ENCODE measurements at places on chromosomes 5 and 9. TPM values are rescaled to one million over a fixed set of nuclear protein-coding genes. Genes with fewer than 3 reads are reported as not detected.
A peak's percentile ranks its signal among the peaks of the same experiment; 100 is the strongest.

The DIPK1B gene
- 293 TPM for total RNA-seq

The SET gene
- 420 TPM for total RNA-seq

The ZDHHC11B gene
- not detected for total RNA-seq

DNA sequence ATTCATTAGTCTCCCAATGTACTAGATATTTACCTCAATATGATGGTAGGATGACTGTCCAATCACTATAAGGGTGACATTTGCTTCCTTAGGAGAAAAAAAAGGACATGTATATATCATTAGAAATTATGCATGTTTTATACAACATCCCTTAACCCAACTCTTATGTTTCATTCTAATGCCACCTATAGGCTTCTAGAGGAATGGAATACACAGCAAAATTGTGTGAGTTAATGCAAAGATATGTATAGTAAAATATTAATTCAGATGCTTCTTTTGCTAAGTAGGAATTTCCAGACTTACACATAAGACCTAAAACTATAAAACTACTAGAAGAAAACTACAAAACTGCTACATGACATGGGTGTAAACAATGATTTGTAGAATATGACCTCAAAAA is 3.5 kb downstream of the PRXL2C start:
- peaks cover 17% of the 10 kb centered on the region for H3K36me3 ChIP-seq
- peaks cover 13% of the 10 kb centered on the region for H3K27me3 ChIP-seq
- no peak for DNase-seq
- H3K4me3 ChIP-seq = peak overlapping the region; percentile 47
- peaks cover 10% of the 10 kb centered on the region for H3K4me1 ChIP-seq
- H3K27ac ChIP-seq = no peak overlapping the region

DNA sequence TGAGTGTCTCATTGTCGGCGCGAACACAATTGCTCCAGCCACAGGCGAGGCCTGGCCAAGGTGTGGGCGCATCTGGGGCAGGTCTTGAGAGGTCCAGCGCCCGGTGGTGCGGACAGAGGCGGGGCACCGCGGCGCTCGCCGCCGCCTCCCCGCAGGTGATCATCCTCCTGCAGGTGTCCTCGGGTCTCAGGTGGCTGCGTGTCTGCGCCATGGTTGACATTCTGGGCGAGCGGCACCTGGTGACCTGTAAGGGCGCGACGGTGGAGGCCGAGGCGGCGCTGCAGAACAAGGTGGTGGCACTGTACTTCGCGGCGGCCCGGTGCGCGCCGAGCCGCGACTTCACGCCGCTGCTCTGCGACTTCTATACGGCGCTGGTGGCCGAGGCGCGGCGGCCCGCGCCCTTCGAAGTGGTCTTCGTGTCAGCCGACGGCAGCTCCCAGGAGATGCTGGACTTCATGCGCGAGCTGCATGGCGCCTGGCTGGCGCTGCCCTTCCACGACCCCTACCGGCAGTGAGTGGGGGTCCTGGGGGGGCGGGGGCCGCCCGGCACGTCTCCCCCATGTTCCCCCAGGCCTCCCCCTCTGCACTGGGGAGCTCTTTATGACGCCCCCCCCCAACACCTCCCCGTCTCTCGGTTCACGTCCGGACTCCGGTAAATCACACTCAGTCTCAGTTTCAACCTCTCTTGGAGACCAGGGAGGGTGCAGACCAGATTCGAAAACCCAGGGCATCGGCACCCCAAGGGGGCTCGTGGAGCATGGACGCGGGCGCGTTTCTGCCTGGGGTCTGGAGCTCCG is 446 bp downstream of the NXNL2 start:
- H3K4me3 ChIP-seq = peak overlapping the region; percentile 82
- H3K27ac ChIP-seq = no peak overlapping the region
- peaks cover 12% of the 10 kb centered on the region for H3K27me3 ChIP-seq
- peaks cover 4% of the 10 kb centered on the region for H3K36me3 ChIP-seq
- H3K4me1 ChIP-seq = peaks cover 18% of the 10 kb centered on the region
- DNase-seq = peak; percentile 29

GRCh38 chr9:109723781-109724180 is 56.2 kb upstream of the PALM2AKAP2 start:
- no peaks in the 10 kb centered on the region for H3K4me1 ChIP-seq
- peaks cover 1% of the 10 kb centered on the region for H3K27me3 ChIP-seq
- H3K36me3 ChIP-seq = no peaks in the 10 kb centered on the region
- H3K4me3 ChIP-seq = no peak overlapping the region
- no peak overlapping the region for H3K27ac ChIP-seq
- no peak for DNase-seq

The CLTB gene
- 35.2 TPM for total RNA-seq

The FOXD4 gene
- 0.49 TPM for total RNA-seq

DNA sequence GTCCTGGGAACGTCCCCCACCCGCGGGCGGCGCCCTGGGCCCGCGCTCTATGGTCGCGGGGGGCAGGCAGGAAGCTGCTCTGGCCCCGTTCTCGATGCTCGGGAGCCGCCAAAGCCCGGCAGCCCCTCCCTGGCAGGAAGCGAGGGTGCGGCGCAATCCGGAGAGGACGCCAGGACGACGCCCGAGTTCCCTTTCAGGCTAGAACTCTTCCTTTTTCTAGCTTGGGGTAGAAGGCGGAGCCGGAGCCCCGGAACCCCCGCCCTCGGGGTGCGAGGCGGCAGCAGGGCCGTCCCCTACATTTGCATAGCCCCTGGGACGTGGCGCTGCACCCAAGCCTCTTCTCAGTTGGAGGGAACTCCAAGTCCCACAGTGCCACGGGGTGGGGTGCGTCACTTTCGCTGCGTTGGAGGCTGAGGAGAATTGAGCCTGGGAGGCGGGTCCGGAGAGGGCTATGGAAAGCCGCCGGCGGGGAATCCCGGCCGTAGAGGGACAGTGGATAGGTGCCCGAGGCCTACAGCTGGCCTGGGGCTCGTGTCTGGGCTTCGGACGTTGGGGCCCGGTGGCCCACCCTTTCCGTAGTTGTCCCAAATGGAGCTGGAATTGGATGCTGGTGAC is at the start of the genes CREB3 and TLN1:
TSS of gene CREB3 (plus strand) at position 482 of the 615 bp plus-strand sequence. CDS start at position 589, 107 bp downstream.
TSS of gene TLN1 (minus strand) at position 11 of the 615 bp plus-strand sequence. CDS start 6,501 bp downstream, outside the sequence.
- H3K4me1 ChIP-seq = peaks cover 23% of the 10 kb centered on the region
- DNase-seq = peak; percentile 94
- H3K36me3 ChIP-seq = peaks cover 20% of the 10 kb centered on the region
- H3K27me3 ChIP-seq = peaks cover 12% of the 10 kb centered on the region
- peak within 1 kb of the TSS; percentile 92 for H3K4me3 ChIP-seq

- H3K27ac ChIP-seq = no peak overlapping the region
- H3K4me1 ChIP-seq = peaks cover 15% of the 10 kb centered on the region
- no peak overlapping the region for H3K4me3 ChIP-seq
- H3K36me3 ChIP-seq = peaks cover 5% of the 10 kb centered on the region
- peaks cover 1% of the 10 kb centered on the region for H3K27me3 ChIP-seq
- DNase-seq = no peak
These were observed 176.6 kb downstream of the ARHGAP26 start for GRCh38 chr5:142946547-142947426.

The CXCL14 gene
- total RNA-seq = 0.13 TPM

The EPB41L4B gene
- 0.41 TPM for total RNA-seq

Data from endothelial cell (in vitro differentiated cells).